ENCODE measurements at places on chromosomes 11 and 22.
A peak's percentile ranks its signal among the peaks of the same experiment; 100 is the strongest.

GRCh38 chr22:49549256-49550140 lies 278.2 kb downstream of the BRD1 start:
- DNase-seq, result no peak

GRCh38 chr11:110429731-110430266 lies at the start of gene FDX1:
Gene FDX1, plus strand, starts transcription at chr11:110429948. Its CDS starts 173 bp downstream, at chr11:110430121.
- DNase-seq, result peak; percentile 69

DNA sequence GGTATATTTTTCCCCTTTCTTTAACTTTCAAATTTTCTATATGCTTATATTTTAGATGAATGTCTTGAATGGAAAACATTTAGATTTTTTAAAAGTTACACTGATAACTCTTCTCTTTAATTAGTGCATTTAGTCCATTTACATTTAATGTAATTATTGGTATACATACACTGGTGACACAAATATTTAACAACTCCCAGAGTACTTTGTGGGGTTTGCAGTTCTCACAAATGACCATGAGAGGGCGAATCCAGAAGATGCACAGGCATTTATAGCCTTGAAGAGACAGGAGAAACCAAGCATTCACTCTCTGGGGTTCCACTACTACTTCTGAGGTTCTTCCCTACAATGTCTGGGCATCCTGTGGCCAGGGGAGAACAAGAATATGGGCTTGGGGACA lies 125.1 kb downstream of the TIMP3 start:
- no peak for DNase-seq

GRCh38 chr11:10641177-10641911 lies 52.2 kb downstream of the IRAG1 start:
- DNase-seq, result no peak

DNA sequence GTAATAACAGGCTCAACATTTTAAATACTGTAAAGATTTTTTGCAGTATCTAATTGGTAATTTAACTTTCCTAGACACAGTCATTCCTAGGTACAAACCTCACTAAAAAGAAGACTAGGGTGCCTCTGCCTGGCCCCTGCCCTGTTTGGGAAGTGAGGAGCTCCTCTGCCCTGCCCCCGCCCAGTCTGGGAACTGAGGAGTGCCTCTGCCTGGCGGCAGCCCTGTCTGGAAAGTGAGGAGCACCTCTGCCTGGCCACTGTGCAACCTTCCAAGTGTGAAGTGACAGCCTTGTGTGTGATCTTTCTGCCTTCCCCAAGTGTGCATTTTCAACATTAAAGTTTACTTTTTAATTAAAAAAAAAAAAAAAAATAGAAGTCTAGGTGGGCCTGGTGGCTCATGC lies 4.2 kb downstream of the CHORDC1 start:
- no peak for DNase-seq

DNA sequence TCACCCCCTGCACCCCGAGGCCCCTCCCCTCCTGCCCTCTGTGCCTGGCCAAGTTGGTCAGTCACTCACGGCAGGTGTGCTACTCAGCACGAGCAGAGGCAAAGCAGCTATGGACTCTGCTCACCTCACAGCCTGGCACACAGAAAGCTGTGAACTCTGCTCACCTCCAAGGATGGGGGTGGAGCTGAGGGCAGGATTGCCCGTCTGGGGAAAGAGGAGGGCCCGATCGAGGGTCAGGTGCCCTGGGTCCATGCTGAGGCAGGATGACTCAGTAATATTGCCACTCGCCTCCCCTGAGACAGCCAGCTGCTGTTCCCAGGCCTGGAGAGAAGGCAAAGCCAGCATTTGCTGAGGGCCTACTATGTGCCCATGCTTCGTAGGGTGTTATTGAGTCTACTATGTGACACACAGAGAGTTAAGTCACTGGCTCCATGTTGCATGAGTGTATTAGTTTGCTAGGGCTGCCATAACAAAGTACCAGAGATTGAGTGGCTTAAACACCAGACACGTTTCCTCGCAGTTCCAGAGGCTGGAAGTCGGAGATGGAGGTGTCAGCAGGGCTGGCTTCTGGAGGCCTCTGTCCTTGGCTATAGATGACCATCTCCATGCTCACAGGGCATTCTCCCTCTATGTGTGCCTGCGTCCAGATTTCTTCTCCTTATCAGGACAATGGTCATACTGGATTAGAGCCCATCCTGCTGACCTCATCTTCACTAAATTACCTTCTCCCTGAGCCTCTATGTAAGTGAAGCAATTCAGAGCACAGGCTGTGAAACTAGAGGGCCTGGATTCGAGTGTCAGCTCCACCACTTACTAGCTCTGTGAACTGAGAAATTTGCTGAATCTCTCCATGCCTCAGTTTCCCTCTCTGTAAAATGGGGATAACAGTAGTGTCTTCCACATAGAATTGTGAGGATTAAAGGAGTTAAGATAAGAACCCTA lies 13.2 kb upstream of the TSKU start:
- DNase-seq, result no peak

GRCh38 chr11:65558930-65559509 lies 861 bp upstream of the LTBP3 start:
- no peak for DNase-seq

DNA sequence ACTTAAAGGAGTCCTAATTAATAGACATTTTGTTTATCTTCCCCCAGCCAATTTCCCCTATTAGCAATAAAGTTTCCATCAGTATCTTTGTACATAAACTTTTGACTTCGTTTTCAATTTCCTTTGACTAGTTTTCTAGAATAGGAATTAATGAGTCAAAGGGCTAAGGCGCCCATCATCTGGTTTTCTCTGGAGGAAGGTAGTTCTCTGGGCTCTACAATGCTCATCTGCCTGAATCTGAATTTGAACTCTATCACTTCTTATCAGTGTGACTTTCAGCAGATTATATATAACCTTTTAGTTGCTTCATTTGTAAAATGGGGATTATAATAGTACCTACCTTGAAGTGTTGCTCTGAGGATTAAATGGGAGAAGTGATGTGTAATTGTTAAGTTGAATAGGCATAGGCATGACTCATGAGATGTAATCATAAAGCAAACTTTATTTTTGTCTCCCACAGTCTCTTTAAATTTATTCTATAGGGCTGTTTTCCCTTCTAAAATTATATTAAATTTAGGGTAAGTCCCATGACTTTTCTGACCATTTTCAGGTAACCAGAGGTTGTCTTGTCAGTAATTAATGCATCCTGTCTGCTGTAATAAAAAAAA lies 5.8 kb upstream of the TUB start:
- no peak for DNase-seq

- DNase-seq, result no peak
These were observed 50.7 kb downstream of the TP53I11 start for GRCh38 chr11:44899959-44900358.

DNA sequence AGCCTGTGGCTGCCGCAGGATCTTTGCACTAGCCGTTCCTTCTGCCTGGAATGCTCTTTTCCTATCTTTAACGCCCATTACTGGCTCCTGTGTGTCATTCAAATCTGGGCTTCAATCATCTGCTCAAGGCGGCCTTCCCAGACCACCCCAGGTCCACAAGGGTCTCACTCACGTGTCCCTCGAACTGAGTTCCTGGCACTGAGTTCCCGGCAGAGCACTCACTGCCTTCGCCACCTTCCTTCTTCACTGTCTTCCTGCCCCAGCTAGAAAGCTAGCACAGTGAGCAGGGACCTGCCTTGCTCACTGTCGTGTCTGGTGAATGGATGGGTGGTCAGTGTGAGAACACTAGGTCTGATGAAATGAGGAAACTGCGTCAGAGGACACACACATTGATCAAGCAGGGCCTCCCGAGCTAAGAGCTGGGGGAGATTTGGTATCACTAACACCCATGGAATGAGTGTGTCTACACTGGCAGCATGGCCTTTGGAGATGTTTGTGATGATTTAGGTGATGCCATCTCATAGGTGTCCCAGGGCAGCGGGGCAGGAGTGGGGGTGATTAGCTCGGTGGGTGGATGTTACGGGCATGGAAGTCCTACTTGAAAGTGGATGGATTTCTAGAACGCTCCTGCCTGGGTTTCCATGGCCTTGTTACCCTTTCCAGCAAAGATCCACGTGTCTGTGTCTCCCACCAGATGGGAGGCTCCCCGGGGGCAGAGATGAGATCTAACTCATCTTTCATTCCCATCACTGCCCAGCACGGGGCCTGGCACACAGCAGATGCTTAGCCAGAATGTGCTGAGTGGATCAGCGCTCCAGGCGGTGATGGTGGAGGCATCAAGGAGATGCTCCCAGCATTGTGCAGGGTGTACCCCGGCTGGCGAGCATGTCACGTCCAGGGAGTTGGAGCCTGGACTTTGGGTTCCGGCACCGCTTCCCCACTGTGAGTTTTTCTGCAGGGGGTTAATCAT lies 64.5 kb downstream of the SHISAL1 start:
- DNase-seq, result no peak

DNA sequence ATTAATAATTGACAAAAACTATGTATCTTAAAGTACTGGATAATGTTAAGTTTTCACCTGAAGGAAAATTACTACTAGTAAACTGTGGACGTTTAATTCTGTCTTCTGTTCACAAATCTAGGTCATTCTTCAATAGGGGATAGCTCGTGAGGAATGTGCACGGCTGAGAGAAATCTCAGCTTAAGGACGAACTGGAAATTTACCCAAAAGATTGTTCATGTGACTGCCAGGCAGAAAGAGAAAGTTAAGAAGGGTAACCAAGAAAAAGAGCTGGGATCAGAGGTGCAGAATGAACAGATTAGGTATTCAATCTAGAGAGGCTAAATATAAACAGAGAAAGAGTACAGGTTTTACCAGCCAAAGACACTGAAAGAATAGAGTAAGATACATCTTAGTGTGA lies 245.3 kb downstream of the CASP12 start:
- DNase-seq, result no peak

DNA sequence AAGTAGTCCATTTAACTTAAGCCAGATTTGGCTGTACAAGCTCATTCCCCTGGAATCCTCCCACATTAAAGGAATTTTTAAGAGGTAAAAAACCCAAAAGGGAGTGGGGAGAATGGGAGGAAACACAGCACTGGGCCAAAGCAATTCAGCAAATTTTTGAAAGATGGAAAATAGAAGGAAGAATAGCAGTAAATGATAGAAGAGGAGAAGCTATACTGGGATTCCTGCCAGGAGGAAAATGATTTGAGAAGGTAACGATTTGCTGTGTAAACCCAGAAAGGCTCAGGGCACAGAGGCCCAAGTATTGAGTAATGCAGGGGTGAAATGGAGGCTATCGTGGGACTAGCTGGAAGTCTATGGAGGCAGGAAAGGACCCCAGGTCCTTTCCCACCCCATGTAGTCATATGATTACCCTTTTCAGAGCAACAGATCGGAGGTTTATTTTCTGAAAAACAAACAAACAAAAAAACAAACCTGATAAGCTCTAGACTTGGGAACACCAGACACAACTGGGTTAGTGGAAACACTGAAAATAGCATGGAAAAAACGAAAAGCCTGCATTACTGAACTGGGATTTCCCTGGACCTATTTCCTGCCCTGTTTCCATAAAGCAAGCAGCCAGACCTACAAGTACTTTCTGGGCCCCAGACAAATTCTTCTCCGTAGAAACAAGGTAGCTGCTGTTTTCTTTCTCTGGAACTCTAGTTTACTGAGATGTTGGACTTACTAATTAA lies 140.0 kb downstream of the SWAP70 start:
- DNase-seq, result no peak

GRCh38 chr11:113796663-113797259 lies 17.2 kb downstream of the CLDN25 start:
- no peak for DNase-seq

GRCh38 chr11:3796346-3796745 lies 1.0 kb downstream of the NUP98 start:
- no peak for DNase-seq

DNA sequence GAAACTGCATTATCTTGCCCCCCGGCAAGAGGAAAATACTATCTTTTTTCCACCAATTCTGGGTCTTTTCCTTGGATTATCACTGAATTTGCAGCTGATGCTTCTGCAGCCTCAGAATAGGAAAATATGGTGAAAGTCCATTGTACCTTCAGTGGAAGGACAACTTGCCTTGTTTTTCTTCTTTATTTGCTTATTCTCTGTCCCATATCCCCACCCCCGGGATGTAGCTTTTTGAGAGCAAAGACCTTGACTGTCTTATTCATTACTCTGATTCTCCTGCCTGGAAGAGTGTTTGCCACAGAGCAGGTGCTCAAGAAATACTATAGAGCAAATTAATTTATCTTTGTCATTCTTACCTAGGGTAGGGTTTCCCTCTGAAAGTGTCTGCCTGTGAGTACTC lies 29.5 kb downstream of the UBASH3B start:
- no peak for DNase-seq

DNA sequence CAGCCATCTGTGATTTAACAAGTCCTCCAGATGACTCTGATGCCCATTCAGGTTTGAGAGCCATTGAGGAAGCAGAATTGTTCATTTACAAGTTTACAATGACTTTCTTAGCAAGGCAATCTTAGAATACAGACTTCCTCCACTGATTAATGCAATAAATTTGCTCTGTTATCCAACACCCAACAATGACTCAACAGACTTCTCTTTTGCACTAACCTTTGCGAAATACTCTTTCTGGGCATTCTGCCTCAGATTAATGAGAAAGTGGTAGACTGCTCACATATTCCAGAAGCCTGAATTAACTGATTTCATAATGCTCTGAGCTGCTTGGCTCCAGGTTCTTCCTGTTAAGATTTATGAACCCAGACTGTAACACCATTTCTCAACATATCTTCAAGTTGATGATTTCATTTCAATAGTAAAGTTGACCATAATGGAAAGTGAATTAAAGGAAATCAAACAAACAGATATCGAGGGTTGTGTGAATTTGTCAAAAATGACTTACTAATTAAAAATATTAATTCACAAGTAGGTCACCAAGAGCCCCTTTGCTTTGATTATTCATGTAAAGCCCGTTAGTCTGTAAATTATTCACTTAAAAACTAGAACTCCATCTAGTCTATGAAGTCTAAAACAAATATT lies 70.5 kb upstream of the BLID start:
- DNase-seq, result no peak

DNA sequence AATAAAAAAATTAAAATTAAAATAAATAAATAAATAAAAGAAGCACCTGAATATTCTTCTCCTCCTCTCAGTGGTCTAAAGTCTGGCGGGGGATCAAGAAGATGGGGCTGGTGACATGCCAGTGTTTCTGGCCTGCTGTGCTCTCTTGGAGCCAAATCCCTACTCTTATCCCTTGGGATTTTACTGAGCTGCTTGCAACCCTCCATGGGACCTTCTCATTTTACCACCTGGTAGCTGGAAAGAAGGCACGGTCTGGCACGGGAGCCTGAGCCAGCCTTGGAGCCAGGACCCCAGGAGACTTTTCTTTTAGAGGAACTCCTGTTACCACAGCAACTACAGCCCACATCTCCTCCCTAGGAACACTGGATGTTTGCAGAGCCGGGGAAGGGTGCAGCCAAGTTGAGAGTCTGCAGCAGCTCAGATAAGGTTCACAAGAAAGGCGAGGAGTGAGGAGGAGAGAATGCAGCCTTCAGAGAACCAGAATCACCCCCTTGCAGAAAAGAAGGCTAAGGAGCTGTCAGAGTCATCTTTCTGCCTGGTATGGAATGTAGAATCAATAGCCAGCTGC lies 21.4 kb downstream of the CD6 start:
- no peak for DNase-seq

Measured in T-cell (primary cell).